CD4-positive, CD25-positive, alpha-beta regulatory T cell (primary cell): ENCODE measurements at places on chromosomes 4 and X. TPM values are rescaled to one million over a fixed set of nuclear protein-coding genes. Genes with fewer than 3 reads are reported as not detected.

REPS2 gene
- 0.74 TPM for total RNA-seq

- no peak for DNase-seq
These were observed 639.6 kb downstream of the IQCM start for GRCh38 chr4:149176039-149176438.

GRCh38 chr4:114998316-114998715, 115.1 kb downstream of the NDST4 start:
- no peak for DNase-seq

DNA sequence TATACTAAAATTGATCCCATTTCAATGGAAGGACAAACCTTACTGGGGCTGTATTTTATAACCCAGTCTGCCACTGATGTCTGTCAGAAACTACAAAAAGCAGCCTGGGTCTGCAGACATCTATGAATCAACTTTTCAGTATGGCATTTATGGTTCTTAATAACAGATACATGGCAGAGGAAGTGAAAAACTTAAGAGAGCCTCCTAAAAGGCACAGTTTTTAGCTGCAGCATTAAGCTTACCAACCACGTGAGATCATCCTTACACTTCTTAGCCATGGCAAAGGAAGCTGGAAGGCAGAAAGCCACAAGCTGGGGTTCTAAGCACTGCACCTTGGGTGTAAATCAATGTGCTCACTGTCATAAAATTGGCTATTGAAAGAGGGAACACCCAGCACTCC, 16.6 kb upstream of the UGT2B17 start:
- no peak for DNase-seq
